ENCODE measurements at places on chromosomes 3 and 15.

- DNase-seq: no peak
Measured at GRCh38 chr3:100277255-100277800, 16.5 kb downstream of the TBC1D23 start.

DNA sequence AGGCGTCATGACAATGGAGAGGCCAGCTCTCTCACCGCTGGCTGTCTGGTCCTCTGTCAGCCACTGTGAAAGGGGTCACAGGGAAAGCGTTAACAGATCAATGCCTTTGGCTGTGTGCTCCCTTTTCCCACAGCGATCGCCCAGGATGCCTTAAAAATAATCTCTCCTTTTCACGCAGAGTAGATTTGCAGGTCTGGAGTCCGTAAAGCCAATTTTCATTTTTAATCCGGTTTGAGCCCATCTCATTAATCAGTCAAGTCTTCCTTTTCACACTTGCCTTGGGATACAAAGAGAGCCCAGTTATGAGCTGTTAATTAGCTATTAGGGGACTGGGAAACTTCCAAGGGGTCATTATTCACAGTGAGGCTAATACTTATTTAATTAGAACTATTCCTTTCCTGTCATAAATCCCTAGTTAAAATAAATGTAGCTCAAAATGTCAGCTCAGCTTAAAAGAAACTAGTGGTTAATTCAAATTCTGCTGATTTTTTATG, 104.3 kb upstream of the RASGRP1 start:
- no peak for DNase-seq

DNA sequence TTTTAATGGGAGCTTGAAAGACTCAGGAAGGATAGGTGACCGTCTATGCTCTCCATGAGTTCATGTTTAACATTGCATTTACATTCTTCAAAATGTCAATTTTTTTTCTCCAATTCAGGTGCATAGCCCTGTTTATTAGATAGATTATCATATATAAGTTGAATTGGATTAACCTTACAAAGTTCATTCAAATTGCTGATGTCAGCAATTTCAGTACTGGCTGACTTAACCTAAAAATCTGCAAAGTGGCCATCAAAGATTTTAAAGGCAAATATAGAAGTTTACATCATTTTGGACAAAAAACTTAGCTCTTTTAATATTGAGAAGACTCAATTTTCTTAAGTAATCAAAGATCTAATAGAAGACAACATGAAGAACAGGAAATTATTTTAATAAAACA, 57.8 kb downstream of the MINDY4B start:
- DNase-seq: no peak

DNA sequence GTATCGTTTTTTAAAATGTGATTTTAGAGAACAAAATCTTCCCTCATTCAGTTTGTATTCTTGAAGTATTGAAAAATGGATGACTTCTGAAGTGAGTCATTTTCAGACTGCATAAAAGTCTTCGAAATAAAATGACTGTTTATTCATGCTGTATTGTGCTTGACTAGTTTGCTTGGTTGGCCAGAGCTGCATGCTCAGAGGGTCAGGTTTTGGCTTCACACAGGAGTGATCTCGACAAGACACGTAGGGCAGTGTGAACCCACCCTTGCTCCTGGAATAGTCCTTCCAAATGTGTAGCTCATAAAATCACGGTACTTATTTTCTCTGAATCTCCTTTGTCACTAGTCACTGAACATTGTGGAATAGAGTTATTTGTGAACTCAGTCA, 73.3 kb downstream of the FNDC3B start:
- no peak for DNase-seq

DNA sequence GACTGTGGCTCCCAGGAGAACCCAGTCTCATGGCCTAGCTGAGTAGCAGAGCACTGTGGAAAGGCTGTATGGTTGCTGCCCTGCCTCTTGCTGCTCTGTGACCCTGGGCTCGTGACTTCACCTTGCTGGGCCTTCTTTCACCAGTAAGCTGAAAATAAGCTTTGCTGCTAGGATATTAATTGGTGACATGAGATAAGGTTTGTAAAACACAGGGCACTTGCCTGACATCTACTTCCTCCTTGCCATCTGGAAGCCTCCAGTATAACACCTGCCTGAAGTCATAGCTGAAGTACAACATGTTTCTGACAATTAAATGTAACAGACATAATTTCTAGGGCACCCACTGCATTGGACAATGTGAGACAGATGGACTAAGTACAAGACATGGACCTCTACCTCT, 53.6 kb downstream of the CLEC3B start:
- no peak for DNase-seq

GRCh38 chr15:78988361-78988911, 43.6 kb upstream of the CTSH start:
- DNase-seq: peak; percentile 9

DNA sequence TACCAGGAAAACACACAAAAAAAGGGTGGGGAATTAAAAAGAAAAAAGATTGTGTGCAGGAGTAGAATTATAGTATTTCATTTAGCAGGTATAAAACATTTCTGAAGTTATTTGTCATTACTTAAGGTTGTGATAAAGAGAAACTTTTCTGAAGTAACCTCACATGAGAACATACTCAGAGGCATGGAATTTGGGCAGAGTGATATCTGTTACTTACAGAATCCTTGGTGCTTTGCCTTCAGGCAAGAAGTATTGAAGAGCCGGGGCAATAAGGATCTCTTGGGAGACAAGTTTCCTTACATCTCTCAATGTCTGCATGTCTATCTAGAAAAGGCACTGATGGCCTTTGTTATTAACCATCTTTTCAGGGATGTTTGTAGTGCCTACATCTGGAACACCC, 179.7 kb upstream of the ROBO1 start:
- no peak for DNase-seq

DNA sequence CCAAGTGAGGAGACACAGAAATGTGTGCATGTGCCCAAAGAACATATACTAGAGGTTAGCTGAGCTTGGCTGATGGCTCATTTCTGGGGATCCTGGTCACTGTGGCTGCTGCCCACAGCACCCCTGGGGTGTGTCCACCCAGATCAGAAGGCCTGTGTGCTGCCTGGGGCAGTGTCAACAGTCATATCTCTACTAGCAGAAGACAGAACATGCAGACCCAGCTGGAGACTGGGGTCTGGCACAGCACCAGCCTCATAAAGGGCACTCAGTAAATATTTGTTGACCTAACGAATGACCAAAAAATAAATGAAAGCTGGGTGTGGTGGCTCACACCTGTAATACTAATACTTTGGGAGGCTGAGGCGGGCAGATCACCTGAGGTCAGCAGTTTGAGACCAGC, 16.4 kb downstream of the CHRNA3 start:
- no peak for DNase-seq

DNA sequence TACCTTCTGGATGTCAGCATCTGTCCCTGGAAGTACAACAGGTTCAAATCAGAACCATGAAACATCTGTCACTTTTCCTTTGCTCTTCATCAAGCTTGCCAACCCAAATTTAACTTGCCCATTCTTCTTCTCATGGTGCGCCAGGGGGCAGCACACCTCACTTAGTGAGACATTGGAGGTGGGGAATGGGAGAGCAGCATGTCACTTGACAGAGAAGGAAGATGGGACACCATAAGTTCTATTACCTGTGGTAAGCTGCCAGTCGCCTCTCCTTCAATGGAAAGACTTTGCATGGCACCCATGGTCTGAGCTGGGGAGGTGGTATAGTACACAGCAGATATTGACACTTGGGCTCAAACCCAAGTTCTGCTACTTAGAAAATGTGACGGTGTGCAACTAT, 2.9 kb downstream of the SCN5A start:
- peak; percentile 25 for DNase-seq

- DNase-seq: no peak
Measured at GRCh38 chr15:66040211-66040892, 171.1 kb downstream of the RAB11A start.

Data from CD4-positive, alpha-beta T cell treated with Interleukin-17A for 4 hours (primary cell).